Stimulated activated CD8-positive, alpha-beta memory T cell treated with anti-CD3 and anti-CD28 coated beads, Interleukin-15, amount 100 ng/mL, for 24 hours (primary cell): ENCODE measurements at places on chromosomes 2 and 18.

DNA sequence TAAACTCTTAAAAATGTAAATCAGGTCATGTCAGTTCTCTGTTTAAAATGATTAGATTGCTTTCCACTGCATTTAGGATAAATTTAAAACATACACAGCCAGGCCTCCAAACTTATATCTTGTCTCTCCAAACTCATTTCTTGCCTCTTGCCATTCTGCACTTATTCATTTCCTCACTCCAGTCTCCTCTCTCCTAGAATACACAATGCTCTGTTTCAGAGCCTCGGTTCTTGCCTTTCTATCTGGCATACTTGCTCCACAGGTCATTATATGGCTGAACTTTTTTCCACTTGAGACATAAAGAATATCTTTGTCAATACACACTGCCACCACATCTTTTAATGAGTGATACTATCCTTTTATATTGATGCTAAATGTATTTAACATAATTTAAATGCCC is 10.5 kb upstream of the UGP2 start:
- DNase-seq: no peak

DNA sequence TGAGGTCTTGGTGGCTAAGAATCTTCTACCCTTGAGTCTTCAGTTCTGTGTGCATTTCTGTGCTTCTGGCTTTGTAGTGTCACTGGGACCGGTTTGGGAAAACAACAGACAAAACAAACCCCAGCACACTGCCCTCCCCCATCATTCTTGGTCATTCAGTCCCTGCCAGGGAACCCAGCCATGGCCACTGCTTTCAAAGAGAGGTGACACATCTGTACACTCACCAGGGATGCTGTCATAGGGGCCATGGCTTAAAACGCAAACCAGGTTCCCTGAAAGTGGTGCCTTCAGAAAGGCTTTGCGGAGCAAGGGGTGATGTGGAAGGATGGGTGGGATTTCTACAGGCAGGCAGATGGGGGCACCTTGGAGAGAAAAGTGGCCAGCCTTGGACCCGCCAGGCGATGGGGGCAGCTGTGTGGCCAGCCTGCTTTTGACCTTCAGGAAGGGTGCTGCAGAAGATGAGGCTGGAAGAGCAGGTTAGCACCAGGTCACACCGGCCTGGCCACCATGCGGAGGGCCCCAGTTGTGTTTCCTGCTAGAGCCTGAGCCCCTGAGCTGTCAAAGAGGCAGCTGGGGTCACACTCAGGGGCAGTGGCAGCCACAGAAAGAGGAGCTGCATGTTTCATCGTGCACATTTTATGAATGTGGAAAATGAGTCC is 101.3 kb downstream of the INHBB start:
- DNase-seq: no peak

DNA sequence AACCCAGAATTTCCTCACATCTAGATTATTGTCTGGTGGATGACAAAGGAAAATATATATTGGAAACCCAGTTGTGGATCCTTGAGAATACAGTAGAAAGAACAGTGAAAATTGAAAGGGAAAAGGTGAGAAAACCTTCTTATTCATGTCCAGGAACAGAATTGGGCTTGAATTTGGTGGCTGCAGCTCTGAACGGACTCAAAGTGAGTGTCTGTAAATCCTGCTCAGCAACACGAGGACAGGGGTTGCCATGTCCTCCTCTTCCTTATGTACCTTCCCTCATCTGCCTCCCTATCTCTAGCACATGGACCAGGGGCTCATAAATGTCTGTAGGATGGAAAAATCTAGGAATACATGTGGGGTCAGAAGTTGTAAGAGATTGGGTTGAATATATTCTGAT is 152.2 kb downstream of the RPIA start:
- DNase-seq: no peak

DNA sequence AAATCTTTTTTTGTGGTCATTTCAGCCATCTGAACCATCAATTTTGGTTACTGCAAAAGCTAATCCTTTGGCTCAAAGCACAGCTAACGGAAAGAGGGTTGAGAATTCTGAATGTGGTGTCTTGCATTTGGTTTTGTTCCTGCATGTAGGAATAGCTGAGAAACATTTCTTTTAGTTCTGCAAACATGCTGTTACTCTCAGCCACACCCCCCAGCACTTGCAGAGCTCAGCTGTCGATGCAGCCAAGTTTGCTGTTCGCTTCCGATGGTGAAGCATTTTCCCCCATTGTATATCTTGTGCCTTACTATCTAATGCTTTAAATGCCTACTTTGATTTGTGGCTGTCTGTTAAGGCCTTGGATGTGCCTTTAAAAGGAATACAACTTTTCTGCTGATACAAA is 294.9 kb upstream of the FANCL start:
- no peak for DNase-seq

DNA sequence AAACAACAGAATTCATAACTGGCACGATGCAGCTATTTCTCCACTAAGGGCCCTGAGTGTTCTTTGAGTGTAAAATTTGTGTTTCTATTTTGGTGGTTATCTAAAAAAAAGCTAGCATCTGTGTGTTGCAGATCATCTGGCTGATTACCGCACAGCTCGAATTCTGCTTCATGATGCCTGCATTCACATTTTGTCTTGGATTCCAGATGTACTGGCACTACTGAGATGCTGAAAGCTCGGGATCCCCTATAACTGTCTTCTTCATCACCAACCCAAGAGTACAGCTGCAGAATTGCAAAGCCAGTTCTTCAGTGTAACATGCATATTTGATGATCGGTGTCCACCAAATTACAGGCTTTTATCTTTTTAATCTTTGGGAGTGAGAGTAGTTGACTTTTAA is 51.6 kb upstream of the ZNF532 start:
- DNase-seq: no peak

- no peak for DNase-seq
These were observed 1277.7 kb upstream of the CELF4 start for GRCh38 chr18:38843291-38843690.

DNA sequence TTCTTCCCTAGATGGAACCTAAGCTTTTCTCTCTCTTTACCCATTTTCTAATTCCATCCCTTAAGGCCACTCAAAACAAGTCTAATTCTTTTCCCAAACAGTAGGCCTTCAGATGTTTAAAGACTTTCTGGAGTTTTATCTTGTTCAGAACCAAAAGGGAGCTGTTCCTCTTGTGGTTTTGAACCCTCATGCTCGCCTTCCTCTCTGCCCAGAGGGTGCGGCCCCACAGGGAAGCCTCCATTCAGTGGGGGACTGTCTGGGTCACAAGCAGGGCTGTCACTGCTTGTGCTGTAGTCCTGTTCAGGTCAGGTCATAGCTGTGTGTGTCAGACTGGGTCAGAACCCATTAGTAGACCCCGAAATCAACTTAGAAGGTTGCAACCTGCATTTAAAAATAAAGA is 56.5 kb downstream of the TET3 start:
- no peak for DNase-seq

DNA sequence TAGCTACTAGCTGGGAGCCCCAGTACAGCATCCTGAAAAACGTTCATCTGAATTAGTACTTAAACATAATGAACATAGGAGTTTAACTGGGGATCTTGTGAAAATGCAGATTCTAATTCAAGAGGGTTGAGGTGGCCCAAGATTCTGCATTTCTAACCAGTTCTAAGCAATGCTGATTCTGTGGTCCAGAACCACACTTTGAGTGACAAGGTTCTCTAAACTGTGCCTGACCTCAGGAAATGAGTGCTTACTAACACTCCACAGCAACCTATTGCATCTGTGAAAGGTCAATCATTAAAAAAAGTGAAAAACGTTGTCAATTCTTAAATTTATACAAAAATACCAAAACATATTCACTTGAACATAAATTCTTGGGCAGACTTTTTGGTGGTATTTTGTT is 157.1 kb upstream of the ZFP36L2 start:
- no peak for DNase-seq

- DNase-seq: no peak
These were observed 83.2 kb downstream of the ASB1 start for GRCh38 chr2:238509903-238510302.

DNA sequence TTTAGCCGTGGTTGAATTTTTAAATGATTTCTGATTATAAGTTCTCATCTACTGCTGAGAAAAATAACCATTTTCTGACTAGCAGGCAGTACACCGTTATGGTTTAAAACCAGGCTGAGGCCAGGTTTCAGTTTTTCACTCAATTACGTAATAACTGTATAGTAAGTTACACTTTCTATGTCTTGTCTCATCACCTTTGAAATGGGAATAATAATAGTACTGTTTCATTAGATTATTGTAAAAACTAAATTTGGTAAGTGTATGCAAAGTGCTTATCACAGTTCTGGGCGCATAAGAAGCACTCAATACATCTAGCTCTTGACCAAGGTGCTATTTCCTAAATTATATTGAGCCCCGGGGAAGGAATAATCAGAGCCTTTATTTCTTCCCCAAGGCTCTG is 76.8 kb downstream of the LIMS1 start:
- DNase-seq: no peak

DNA sequence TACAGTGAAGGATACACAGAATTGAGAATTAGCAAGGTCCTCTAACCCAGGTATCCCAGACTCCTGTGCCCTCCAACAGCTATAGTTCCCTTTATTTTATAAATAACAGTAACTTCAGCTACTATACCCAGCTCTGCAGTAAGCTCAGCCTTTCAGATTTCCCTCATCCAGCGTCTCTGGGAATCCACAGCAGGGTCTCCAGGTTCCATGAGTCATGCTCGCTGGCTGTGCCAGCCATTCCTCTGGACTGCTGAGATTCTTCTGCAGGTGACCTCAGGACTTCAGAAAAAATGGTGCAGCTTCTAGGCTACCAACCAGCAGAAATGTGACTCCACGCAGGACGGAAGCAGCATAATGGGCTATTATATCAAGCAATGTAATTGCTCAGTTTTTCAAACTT is 419.3 kb downstream of the ZNF516 start:
- no peak for DNase-seq

DNA sequence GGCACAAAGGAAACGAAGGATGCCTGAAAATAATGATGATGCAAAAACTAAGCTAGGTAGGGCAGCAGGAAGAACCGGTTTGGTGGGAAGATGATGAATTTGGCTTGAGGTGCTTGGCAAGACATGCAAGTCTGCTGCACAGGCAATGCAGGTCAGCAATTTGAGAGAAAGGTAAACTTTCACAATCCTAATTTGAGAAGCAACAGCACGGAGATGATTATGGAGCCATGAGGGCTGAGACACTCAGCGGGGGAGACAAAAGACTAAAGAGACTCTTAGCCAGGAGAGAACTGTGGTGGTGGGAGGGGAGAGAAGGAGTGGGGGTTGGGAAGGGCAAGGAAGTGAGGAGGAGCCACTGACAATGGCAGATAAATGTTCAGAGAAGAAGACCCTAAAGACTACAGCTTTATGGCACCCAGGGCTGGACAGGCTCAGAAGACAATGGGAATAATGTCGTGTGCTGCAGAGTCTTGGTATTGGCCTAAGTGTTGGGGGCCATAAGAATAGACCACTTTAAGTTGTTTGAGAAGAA is 19.4 kb upstream of the RNF149 start:
- DNase-seq: no peak

GRCh38 chr2:144682248-144682647 is 162.3 kb upstream of the ZEB2 start:
- DNase-seq: no peak

DNA sequence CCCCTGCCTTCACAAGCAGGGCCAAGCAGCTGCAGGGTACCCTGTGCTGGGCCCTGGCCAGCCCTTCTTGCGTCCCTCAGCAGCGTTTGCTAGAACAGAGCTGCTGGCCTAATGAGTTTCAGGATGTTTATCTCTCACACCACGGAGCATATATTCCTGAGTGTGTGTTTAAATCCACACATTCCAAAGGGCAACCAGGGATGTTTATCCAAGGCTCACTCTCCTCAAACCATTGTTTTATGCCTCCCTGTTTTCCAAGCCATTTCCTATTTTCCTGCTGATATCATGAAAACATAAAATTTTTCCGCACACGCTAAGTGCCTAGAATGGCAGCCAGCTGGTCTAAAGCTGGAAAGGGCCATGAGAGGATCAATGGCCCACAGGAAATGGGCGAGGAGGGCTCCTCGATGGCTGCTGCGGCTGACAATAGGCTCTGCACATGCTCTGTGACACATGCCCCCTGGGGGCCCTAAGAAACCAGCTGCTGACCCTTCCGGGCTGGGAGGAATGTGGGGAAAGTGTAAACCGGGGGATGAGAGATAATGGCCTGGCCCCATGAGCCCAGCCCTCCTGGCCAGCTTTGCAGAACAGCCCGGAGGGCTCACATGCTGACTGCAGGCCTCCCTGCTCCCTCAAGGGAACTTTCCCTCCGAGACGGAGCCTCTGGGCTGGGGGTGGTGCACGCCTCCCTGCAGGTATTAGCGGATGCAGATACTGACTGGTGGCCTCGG is 194.0 kb downstream of the NDUFA10 start:
- no peak for DNase-seq

- DNase-seq: no peak
These were observed 95.3 kb downstream of the GALR1 start for GRCh38 chr18:77344786-77345500.

DNA sequence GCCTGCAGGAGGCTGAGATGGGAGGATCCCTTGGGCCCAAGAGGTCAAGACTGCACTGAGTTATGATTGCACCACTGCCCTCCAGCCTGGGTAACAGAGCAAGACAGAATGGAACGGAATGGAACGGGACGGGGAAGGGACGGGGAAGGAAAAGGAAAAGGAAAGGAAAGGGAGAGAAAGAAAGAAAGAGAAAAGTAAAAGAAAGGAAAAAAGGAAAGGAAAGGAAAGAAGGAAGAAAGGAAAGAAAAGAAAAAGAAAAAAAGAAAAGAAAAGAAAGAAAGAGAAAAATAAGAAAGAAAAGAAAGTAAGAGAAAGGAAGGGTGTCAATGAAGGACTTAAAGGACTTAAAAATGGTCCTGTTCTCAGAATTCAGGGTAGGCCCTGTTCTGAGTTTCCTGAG is 4.3 kb upstream of the SPOPL start:
- no peak for DNase-seq
